ENCODE measurements at places on chromosomes 7 and 10. TPM values are rescaled to one million over a fixed set of nuclear protein-coding genes. Genes with fewer than 3 reads are reported as not detected.

DNA sequence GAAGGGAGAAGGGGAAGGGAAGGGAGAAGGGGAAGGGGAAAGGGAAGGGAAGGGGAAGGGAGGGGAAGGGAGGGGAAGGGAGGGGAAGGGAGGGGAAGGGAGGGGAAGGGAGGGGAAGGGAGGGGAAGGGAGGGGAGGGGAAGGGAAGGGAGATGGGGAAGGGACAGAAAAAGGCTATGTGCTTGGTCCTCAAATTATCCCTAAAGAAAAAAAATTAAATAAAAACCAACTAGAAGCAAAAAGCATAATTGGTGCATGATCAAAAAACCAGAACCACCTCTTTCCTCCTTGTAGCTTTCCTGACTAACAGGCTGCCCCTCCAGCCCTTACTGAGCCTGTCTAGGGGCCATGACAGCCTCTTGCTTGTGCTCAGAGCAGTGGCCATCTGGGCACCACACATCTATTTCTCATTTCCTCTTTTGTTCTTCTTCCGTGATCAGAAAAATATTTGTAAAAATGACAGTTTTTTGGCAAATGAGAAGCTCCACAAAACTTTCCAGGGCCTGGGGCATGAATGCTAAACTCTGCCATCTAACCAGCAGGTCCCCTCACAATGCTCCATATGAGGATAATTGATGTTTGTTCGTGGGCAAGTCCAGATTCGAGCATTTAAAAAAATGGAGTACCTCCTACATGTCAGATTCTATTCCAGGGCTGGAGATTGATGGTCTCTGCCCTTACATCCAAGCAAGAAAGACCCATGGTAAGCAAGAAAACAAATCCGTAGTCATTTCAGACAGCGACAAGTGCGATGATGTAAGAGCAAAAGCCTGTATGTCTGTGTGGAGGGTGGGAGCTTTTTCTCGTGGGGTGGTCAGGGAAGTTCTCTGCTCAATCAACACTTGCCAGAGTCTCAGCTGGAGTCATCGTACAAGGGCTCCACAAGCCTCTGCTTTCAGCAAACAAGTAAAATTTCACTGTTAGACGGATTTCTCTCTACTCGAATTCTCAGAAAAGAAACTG, 320.9 kb downstream of the WDR11 start:
- no peaks in the 10 kb centered on the region for H3K4me1 ChIP-seq
- no peaks in the 10 kb centered on the region for H3K36me3 ChIP-seq
- no peak overlapping the region for H3K4me3 ChIP-seq
- no peak for DNase-seq

DNA sequence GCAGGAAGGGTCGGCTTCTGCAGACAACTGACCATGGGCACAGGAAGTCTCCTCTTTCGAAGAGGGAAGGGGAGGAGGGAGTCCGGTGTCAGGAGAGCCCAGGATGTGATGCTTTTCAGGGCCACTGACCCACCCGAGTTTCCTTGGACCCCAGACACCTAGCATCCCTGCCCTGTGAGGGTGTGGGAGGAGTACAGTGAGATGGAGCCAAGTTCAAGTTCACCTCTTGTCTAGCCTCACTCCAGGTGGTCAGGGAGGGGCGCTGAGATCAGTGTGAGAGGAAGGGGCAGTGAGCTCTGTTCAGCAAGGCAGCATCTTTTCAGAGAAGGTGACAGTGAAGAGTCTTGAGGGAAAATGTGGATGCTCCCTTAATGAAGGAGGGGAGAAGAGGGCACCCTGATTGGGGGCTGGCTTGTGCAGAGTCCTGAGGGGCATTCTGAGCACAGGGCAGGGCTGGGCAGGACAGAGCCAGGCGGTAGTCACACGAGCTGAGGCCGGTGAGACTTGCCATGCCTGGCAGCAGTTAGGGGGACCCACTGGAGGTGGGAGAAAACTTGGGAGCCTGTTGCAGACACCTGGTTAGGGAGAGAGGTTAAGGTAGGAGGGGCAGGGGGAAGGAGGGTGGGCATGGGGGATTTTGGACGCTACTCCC, 49.7 kb downstream of the ADCY1 start:
- DNase-seq: no peak
- H3K27me3 ChIP-seq: peaks cover 8% of the 10 kb centered on the region
- H3K36me3 ChIP-seq: no peaks in the 10 kb centered on the region
- H3K4me1 ChIP-seq: no peaks in the 10 kb centered on the region
- H3K27ac ChIP-seq: no peak overlapping the region

The CRHR2 gene
- not detected for total RNA-seq

The INA gene
- 6.4 TPM for total RNA-seq

The TCAF2 gene
- 3.3 TPM for total RNA-seq

The ATE1 gene
- total RNA-seq: 27.8 TPM

DNA sequence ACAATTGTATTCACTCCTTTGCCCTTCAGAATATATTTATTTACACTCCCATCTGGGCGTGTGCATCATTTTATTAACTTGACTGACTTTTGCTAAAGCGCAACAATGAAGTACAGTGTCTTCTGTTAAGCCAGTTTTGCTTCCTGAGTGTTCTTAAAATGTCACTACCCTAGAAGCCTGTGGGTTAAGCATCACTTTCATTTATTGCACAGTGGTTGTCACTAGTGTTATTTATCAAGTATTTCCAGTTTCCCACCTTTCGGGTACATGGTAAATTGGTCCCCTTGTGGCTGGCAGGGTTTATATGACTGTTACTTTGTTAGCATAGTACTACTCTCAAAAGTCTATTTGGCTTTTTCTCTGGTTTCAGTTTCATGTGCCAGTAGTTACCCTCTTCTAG, 3.3 kb downstream of the HILPDA start:
- peaks cover 15% of the 10 kb centered on the region for H3K4me1 ChIP-seq
- no peak for DNase-seq
- H3K4me3 ChIP-seq: no peak overlapping the region
- H3K27me3 ChIP-seq: no peaks in the 10 kb centered on the region
- peaks cover 10% of the 10 kb centered on the region for H3K36me3 ChIP-seq

The GLCCI1 gene
- 4.1 TPM for total RNA-seq
